ENCODE measurements at places on chromosomes 7 and 10.

GRCh38 chr10:76874176-76874575, 763.4 kb downstream of the KCNMA1 start:
- DNase-seq: no peak

GRCh38 chr10:93542358-93542791, 24.1 kb upstream of the FFAR4 start:
- DNase-seq: no peak

DNA sequence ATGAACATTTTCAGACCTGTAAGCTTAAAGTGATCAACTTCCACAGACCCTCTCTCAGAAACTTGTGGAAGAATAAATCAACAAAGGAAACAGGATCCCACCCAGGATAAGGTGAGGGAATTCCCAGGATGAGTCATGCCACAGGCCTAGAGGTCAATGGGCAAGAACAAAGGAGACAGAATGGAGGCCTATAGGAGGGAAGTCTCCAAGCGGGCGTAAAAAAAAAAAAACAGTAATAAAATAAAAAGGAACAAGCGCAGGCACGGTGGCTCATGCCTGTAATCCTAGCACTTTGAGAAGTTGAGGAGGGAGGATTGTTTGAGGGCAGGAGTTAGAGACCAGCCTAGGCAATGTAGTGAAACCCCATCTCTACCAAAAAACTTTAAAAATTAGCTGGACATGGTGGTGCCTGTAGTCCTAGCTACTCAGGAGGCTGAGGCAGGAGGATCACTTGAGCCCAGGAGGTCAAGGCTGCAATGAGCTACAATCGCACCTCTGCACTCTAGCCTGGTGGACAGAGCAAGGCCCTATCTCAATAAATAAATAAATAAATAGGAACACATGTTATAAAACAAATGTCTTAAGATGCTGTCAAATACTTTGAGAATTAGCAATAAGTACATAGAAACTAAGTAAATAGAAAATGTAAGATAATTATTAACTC, 8.4 kb downstream of the SORBS1 start:
- no peak for DNase-seq

DNA sequence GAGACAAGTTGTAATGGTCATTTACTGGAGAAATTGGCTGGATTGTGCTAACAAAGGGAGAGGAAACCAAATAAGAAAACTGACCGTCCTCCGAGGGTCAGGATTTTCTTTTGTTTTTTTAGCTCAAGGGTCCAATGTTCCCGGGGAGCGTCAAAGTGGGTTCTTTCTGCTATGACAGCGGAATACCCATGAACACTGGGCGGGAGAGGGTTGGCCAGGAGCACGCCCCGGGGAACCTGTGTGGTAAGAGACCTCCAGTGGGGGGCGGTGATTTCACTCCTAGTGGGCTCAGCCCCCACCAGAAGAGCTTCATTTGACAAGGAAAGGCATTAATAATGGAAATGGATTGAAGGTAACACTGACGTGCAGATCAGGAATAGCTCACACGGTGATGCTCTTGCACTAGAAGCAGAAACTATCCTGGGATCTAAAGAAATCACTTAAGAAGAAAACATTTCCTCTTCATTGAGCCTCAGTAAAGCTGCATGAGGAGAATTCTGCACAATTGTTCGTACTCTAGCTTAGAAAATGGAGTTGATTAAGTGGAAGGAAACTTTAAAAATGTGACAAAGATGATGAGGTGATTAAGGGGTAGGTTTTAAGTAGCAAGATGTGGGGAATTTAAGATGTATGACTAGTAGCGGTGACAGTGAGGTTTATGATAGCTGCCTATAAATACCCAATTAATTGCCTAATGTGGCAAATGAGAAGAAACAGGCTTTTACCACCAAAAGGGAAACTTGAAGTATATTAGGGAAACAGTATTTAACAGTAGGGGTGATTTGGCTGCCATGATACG, 627.2 kb downstream of the SUGCT start:
- DNase-seq: no peak

GRCh38 chr7:50496569-50496968, 46.4 kb upstream of the FIGNL1 start:
- DNase-seq: no peak
